ENCODE measurements at places on chromosomes 1 and 21. TPM values are rescaled to one million over a fixed set of nuclear protein-coding genes. Genes with fewer than 3 reads are reported as not detected.

The PLA2G2A gene
- total RNA-seq: not detected

The TRNP1 gene
- total RNA-seq: 17.4 TPM

The ZNF326 gene
- 4.8 TPM for total RNA-seq

The KMO gene
- 0.56 TPM for total RNA-seq

The TTC22 gene
- total RNA-seq: not detected

The S100A7A gene
- total RNA-seq: not detected

The PRKAA2 gene
- 6.8 TPM for total RNA-seq

The NCMAP gene
- not detected for total RNA-seq

The ACTN2 gene
- total RNA-seq: 0.56 TPM

The SMG7 gene
- total RNA-seq: 22.0 TPM

The GBP6 gene
- under 0.01 TPM for total RNA-seq
